SJCRH30 (cell line): ENCODE measurements at places on chromosomes 3 and 15.
A peak's percentile ranks its signal among the peaks of the same experiment; 100 is the strongest.

GRCh38 chr3:137582484-137582883 lies 181.6 kb upstream of the SOX14 start:
- no peak for DNase-seq

- DNase-seq: no peak
Measured at GRCh38 chr3:51146781-51147180, 238.3 kb upstream of the MANF start.

DNA sequence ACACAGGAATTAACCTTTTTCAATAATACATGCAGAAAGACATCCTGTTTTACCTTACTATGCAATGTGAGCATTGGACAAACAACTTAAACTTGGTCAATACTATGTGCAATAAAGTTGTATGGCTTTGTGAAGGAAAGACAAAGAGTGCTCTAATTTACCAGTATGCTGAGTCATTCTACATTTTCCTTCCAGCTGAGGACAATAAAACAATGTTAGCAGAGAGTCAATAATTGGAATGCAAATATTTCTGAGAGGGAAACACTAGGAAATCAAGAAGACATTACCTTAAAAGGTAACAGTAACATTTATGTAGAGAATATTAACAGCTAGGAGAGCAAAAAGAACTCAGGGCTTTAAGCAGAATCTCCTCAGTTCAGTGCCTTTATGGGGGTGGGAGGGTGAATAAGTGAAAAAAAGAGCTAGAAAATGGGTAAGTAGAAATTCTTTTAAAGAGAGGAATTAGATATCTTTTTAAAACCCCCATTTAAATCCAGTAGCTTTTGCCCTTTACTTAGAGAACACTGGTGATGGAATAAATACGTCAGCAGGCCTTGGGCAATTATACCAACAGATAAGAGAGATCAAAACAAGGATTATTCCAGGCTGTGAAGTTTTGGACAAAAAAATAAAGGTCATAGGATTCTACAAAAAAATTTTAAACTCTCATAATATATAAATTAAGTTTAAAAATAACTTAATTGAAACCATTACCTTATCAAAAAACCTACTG lies 11.6 kb upstream of the HGD start:
- no peak for DNase-seq

DNA sequence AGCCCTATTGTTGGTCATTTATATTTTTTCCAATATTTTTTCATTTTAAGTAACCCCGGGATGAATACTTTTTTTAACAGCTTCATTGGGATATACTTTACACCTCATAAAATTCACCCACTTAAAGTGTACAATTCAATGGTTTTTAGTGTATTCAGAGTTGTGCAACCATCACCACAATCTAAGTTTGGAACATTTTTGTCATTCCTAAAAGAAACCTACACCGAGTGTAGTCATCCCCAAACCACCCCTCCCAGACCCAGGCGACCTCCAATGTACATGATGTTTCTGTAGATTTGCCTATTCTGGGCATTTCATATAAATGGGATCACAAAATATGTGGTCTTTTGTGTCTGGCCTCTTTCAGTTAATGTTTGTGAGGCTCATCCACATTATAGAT lies 118.3 kb upstream of the FRMD4B start:
- DNase-seq: peak; percentile 10

DNA sequence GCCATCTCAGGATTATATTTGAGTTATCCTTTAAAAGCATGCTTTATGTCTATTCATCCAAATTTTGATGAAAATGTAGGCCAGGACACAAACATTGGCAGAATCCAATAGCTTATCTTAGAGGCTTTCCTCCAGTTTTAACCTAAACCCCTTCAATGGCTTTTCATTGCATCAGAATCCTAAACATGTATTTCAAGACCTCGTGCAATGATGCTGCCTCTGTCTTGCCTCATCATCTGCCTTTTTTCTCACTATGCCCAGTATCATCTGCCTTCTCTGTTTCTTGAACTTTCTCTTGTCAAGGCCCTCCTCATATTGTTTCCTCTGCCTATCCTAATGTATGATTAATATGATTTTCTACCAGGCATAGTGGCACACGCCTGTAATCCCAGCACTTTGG lies 76.1 kb upstream of the MAP4 start:
- DNase-seq: no peak

- no peak for DNase-seq
Measured at GRCh38 chr3:160473978-160474377, 24.4 kb upstream of the TRIM59 start.

GRCh38 chr15:76196269-76197231 lies 114.7 kb downstream of the ETFA start:
- DNase-seq: peak; percentile 72

DNA sequence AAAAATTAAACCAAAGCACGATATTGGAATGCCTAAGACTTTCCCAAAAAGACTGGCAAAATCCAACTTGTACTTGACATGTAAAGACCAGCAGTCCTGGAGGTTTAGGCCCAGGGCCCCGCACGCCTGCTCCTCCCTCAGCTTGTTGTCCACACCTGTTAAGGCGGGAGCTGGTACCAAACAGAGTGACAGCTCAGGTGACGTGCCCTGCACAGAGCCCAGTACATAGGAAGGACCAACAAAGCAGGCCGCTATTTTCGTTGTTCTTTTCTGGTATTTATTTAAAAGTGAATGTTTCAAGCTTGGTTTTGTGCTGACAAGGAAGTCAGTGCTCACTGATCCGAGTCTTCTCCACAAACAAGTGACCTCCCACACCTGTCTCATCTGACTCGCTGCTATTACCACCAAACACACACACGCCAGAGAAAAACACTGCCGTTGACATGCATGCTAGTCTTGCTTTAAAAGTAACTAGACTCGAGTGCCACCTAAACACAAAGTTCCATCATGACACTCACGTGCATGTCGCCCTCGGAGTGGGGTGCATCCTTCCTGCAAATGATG lies 50.2 kb downstream of the HERC2 start:
- no peak for DNase-seq

DNA sequence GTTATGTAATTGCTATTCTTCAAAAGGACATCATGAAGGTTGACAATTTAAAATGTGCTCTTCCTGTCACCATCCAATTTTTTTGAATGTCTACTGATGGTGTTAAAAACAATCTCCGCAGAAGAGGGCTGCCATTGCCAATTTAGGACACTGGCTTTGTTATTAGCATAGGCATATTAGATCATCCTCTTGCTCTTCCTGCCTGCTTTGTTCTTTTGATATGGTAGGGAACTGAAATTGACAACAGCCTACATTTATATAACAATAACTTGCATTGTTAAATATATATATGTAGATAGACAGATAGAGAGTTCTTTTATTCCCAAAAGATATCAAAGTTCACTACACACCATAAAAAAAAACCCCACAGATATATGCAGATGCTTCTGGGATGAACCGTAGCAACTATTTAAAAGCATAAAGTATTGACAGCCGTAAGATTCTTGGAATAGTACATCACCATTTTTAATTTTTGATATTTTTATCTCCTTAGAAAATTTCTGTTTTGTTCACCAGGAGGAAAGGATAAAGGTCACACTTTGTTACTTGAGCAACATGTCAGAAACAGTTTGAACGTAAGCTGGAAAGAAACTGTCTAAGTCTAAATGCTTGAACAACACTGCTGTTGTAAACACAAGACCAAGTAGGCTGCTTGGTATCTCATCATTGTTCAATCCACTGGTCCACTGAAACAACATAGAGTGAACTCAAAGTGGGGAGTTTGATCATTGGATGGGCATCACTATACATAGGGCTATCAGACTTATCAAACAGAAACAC lies 66.5 kb downstream of the MDFIC2 start:
- no peak for DNase-seq

DNA sequence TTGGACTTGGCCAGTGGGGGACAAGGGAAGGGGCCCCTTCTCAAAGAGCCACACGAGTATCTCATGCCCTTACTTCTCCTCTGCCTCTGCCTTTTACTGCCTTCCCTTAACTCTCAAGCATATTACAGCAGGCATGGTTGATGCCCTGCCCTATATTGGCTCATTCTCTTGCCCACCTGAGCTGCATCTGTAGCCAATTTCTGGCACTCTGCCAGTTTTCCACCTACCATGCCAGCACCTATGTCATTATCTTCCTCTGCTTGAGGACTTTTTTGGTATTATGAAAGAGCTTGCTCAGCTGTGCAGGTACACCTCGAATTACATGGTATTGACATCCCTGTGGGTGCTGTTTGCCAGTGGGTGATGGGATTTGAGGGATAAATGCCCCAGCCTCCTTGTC lies 181.8 kb downstream of the OXSM start:
- DNase-seq: no peak

DNA sequence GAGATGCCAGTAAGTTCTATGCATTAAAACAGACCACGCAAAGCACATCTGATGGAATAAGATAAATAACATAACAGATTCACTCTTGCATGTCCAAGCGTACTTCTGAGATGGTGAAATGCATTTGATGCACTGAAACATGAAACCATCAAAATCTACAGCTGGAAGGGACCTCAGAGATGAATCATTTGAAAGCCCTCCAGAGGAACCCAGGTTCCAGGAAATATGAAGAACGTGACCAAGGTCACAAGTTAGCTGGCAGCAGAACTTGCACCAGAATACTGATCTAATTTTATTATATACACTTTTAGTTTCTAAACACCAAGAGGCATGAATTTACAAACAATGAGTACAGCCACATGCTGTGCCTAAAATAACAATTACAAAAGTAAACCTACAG lies 957.1 kb downstream of the FHIT start:
- peak; percentile 17 for DNase-seq

GRCh38 chr3:122314228-122314876 lies 10.7 kb upstream of the CSTA start:
- no peak for DNase-seq

DNA sequence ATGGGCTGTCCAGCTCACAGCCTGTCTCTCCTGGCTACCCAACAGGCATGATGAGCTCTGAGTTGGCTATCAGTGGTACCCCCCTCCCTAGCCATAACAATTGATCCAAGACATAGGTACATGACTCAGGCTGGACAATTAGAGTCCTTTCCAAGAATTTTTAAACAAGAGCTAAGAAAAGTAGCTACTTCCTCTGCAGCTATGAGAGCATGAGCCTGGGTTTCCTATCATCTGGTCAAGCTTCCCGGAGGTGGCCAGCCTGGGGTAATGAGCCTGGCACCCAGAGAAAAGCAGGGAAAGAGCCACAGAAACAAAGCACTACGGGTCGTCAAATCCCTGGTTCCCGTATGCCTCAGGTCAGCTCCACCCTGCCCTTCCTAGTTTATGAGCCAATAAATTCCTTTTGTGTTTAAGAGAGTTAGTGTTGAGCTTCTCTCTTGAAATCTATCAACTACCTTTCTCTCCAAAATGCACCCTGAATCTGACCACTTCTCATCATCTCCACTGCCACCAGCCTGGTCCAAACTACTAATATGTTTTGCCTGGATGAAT lies 2.3 kb upstream of the SLC51B start:
- no peak for DNase-seq

DNA sequence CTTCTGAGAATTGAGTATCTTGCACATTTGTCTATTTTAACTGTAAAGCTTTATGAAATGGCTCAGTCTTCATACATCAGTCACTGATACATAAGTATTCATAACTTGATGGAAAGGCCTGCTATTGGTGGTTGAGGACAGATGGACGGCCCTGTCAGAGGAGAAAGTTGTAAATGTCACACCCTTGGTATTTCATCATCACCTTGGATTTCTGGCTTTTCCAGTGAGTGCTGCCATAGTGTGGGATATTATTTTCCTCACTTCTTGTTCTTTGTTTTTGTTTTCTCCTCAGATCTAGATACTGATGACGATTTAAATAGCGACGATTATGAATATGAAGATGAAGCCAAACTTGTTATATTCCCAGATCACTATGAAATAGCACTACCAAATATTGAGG lies 47.9 kb downstream of the USP13 start:
- DNase-seq: no peak

- DNase-seq: no peak
Measured at GRCh38 chr3:10596746-10597448, 91.5 kb upstream of the ATP2B2 start.

GRCh38 chr3:121496786-121497185 lies 49.0 kb downstream of the POLQ start:
- no peak for DNase-seq

DNA sequence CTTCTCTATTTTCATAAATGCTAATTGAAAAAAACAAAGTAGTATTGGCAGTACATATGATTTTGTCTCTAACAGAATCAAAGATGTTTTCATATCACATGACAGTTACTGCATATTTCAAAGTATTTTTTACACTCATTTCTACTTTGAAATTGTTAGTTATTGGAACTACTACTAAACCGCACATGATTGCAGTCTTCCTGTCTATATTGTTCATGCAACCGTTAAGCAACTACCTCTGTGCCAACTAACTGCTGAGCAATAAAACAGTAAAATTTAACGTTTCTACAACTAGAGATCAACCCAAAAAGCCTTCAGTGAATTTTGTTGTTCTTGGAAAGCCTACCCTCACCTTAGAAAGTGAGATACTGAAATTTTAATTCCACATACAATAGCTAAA lies 64.2 kb downstream of the DMXL2 start:
- DNase-seq: no peak

- peak; percentile 59 for DNase-seq
Measured at GRCh38 chr3:70832089-70832833, 519.8 kb upstream of the MDFIC2 start.

GRCh38 chr15:100879464-100880138 lies at the start of gene ALDH1A3:
Gene ALDH1A3, plus strand, starts transcription at chr15:100879831. Its CDS starts 77 bp downstream, at chr15:100879908.
- DNase-seq: peak; percentile 69

- DNase-seq: no peak
Measured at GRCh38 chr3:95424279-95424678, 1361.4 kb downstream of the NSUN3 start.

- DNase-seq: no peak
Measured at GRCh38 chr3:140250945-140251344, 316.0 kb downstream of the CLSTN2 start.

DNA sequence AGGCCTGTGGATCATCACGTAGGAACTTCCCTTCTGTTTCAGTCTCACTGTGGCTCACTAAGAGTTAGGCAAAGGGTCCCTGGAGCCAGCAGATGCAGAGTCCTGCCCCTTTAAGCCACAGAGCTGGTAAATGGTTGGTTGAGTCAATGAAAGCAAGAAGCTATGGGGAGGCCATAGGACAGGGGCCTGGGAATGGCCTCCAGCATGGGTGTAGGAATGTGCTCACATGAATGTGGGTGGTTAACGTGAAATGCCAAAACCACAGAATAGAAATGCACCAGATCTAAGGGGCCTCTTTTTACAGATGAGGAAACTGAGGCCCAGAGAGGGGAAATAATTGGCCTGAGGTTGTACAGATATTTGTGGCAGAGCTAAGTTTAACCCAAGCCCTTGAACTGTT lies 150.3 kb downstream of the TLE3 start:
- DNase-seq: no peak

GRCh38 chr3:139016430-139017048 lies 4.2 kb downstream of the PRR23B start:
- no peak for DNase-seq

- DNase-seq: peak; percentile 57
Measured at GRCh38 chr15:78203346-78204225, 30.8 kb downstream of the ACSBG1 start.
